T-cell (primary cell): ENCODE measurements at places on chromosomes 12 and 14.

GRCh38 chr12:80272387-80272915 lies 171.6 kb upstream of the PTPRQ start:
- H3K4me3 ChIP-seq: no peak overlapping the region
- H3K4me1 ChIP-seq: no peaks in the 10 kb centered on the region
- no peaks in the 10 kb centered on the region for H3K36me3 ChIP-seq
- H3K27ac ChIP-seq: no peak overlapping the region

DNA sequence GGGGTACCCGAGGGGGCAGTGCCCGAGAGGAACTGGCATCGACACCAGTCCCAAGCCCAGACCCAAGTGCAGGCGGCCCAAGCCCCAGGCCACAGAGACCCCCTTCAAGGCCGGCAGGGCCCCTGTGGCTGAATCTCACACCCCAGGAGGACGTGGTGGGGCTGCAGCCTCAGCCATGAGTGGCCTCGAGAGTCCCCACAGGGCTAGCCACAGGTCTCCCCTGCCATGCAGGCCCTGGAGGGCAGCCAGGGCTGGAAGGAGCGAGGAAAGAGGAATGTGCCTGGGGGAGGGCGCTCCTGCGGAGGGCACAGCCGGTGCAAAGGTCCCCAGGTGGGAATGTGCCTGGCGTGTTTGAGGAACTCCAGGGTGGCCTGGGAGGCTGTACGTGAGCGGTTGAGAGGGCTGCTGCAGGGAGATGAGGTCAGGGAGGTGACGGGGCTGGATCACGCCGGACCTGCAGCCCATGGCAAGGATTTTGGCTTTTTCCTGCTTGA lies 86.1 kb downstream of the NCOR2 start:
- H3K4me3 ChIP-seq: no peak overlapping the region
- peaks cover 26% of the 10 kb centered on the region for H3K4me1 ChIP-seq
- no peak for DNase-seq
- H3K27me3 ChIP-seq: no peaks in the 10 kb centered on the region
- H3K27ac ChIP-seq: no peak overlapping the region
- peaks cover 26% of the 10 kb centered on the region for H3K36me3 ChIP-seq

DNA sequence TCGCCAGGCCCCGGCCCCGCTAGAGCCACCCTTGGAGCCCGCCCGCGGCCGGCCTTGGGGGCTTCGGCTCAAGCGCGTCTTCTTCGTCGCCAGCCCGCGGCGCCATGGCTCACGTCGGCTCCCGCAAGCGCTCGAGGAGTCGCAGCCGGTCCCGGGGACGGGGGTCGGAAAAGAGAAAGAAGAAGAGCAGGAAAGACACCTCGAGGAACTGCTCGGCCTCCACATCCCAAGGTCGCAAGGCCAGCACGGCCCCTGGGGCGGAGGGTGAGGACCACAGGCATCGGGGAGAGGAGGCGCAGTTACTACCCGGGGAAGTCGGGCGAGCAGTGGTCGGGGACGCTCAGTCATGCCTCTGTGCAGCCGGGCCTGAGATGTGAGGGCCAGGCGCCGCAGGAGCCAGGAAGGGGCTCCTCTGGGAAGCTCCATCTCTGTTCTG lies 573 bp downstream of the ARL6IP4 start:
- H3K4me1 ChIP-seq: peaks cover 21% of the 10 kb centered on the region
- no peak for DNase-seq
- no peaks in the 10 kb centered on the region for H3K27me3 ChIP-seq
- H3K27ac ChIP-seq: peak overlapping the region; percentile 63

DNA sequence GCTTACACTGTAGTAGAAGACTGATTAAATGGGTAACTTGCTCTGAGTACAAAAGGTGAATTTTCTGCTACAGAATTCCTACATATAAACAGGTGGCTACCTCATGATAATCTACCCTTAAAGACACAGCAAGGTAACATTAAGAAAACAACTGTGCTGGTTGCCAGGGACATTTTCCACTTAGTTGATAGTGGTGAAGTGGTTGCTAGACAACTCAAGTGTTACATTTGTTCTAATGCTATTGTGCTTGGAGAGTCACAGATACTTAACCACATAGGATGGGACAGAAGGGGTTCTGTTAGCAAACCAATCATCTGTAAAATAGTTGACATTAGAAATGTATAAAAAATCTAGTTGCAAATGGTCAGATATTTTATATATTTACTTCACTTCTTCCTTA lies 870.3 kb upstream of the SEL1L start:
- no peaks in the 10 kb centered on the region for H3K36me3 ChIP-seq
- no peak overlapping the region for H3K27ac ChIP-seq
- DNase-seq: no peak
- H3K27me3 ChIP-seq: no peaks in the 10 kb centered on the region
- no peak overlapping the region for H3K4me3 ChIP-seq

GRCh38 chr12:27984275-27984674 lies 11.7 kb upstream of the PTHLH start:
- peaks cover 9% of the 10 kb centered on the region for H3K27me3 ChIP-seq
- H3K36me3 ChIP-seq: no peaks in the 10 kb centered on the region
- no peak overlapping the region for H3K4me3 ChIP-seq

GRCh38 chr12:3974883-3975282 lies 101.7 kb upstream of the PARP11 start:
- no peaks in the 10 kb centered on the region for H3K27me3 ChIP-seq
- peak overlapping the region; percentile 26 for H3K27ac ChIP-seq
- H3K36me3 ChIP-seq: no peaks in the 10 kb centered on the region
- no peak for DNase-seq

DNA sequence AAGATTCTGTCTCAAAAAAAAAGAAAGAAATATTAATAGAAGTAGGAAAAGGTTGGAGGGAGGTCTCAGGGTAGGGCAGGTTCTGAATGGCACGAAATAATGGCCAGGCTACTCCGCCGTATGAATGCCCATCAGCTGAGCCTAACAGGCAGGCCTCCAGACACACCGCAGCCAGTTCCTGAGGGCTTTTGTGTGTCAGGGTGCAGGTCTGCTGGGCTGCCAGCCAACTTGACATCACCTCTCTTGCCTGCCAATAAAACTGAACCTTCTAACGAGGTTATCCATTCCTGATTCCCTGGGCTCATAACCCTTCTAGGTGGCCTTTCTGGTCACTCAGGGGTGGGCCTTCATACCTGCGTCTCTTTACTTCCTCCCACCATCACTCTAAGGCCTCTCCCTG lies 3.0 kb downstream of the IFI27 start:
- H3K36me3 ChIP-seq: no peaks in the 10 kb centered on the region
- H3K4me1 ChIP-seq: no peaks in the 10 kb centered on the region
- H3K27me3 ChIP-seq: no peaks in the 10 kb centered on the region
- H3K27ac ChIP-seq: no peak overlapping the region
- no peak overlapping the region for H3K4me3 ChIP-seq

GRCh38 chr12:22474970-22475720 lies 69.2 kb downstream of the C2CD5 start:
- H3K27me3 ChIP-seq: no peaks in the 10 kb centered on the region
- peaks cover 28% of the 10 kb centered on the region for H3K36me3 ChIP-seq
- H3K4me1 ChIP-seq: peaks cover 5% of the 10 kb centered on the region
- no peak for DNase-seq
- H3K4me3 ChIP-seq: no peak overlapping the region
- H3K27ac ChIP-seq: no peak overlapping the region

DNA sequence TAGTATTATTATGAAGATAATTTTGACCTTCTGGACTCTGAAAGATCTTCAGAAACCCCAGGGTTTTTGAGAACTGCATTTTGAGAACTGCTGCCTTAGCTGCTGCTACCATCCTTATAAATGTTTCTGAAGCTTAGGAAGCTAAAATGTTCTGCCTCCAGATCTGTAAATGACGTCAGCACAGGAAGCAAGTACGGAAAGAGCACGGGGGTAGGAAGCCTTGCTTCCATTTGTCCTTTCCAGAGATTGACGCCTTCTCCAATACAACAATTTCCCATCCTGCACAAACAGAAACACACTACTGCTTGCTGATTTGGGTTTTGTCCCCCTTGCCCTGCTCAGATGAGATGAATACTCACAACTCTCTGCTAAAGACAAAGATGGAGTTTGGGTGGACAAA lies 17.9 kb downstream of the RAD52 start:
- no peaks in the 10 kb centered on the region for H3K27me3 ChIP-seq
- H3K4me1 ChIP-seq: no peaks in the 10 kb centered on the region
- H3K27ac ChIP-seq: no peak overlapping the region
- DNase-seq: no peak
- H3K4me3 ChIP-seq: no peak overlapping the region

DNA sequence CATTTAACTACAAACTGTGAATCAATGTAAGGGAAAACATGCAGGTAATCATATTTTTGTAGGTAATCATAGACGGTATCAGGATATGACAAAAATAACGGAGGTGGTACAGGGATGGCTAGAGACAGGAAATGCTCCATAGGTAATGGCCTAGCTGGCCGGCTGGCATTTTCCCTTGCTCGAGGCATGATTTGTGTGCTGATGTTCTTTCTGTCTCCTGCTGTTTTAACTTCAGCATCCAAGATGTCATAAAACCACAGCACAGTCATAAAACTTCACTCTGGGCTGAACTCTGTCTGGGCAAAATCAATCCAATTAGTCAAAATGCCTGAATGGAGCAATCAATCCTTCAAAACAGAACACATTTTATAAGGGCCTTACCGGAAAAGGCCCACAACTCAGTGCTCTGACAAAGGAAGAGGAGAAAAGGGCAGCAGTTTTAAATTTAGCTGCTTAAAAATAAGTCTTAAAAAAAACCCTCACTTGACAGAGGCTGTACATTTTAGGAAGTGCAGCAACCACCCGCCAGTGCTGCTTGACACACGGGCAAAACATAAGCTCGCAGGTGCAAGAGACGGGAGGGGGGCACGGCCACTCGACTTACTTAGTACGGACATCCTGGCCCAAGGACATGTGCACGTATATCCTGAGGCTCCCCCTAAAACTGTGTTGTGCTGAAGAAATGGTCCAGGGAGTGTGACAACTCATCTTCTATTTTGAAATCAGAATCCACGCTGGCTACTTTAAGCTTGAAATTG lies 40.5 kb upstream of the GPR68 start:
- H3K27ac ChIP-seq: no peak overlapping the region
- peaks cover 98% of the 10 kb centered on the region for H3K36me3 ChIP-seq
- H3K27me3 ChIP-seq: no peaks in the 10 kb centered on the region
- H3K4me1 ChIP-seq: peaks cover 9% of the 10 kb centered on the region

- H3K27ac ChIP-seq: peak overlapping the region; percentile 50
- no peak for DNase-seq
- H3K4me3 ChIP-seq: peak overlapping the region; percentile 51
- H3K36me3 ChIP-seq: no peaks in the 10 kb centered on the region
- H3K27me3 ChIP-seq: no peaks in the 10 kb centered on the region
- H3K4me1 ChIP-seq: peaks cover 6% of the 10 kb centered on the region
Observed at GRCh38 chr12:55737581-55738122, 5.3 kb upstream of the GDF11 start.

GRCh38 chr12:76666290-76666835 lies 97.6 kb upstream of the ZDHHC17 start:
- no peak overlapping the region for H3K4me3 ChIP-seq
- no peaks in the 10 kb centered on the region for H3K4me1 ChIP-seq
- H3K36me3 ChIP-seq: no peaks in the 10 kb centered on the region
- DNase-seq: no peak
